GM20000 (cell line): ENCODE measurements at places on chromosomes 16 and 17.

DNA sequence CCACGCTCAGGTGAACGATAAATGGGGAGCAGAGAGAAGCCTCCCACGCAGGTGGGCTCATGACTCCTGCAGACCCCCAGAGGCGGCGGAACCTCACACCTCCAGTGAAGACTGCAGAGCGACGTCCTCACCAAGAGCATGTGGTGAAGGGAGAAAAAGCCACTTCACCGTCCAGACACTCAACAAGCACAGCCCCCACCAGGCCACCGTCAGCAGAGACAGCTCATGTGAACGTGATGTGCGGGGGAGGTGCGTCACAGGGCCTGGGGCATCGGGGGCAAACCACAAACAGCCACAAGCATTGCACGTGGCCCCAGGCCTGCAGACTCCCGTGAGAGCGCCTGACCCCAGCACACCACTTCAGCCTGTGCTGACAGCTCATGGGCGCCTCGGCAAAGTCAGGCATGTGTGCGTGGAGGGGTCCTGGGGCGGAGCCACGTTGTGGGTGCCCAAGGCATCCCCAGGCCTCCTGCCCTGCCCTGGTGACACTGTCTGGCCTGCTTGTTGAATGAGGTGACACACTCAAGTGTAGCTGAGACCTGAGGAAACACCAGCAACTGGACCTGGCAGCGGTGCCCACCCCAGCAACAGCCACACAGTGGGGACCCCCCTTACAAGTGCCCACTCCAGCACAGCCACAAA, 19.0 kb downstream of the LMF1 start:
- DNase-seq: no peak

GRCh38 chr16:1105888-1106620, 10.0 kb upstream of the C1QTNF8 start:
- DNase-seq: peak; percentile 80

DNA sequence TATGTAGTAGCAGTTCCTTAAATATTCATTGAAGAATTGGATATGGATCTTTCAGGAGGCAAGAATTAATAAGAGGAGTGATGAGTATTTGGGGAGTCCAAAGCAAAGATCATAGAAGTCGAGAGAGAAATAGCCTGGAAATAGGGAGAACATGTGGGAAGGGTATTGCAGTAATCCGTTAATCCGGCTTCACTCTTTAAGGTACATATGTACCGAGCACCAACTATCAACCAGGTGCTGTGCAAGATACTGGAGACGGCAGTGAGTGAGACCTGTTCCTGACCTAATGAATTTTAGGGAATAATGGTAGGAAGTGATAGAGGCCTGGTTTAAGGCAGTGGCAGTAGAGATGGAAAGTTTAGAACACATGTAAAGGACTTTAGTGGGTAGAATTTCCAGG, 1.1 kb downstream of the ELP5 start:
- DNase-seq: no peak

- no peak for DNase-seq
Observed at GRCh38 chr17:48352630-48353029, 77.4 kb downstream of the SKAP1 start.

DNA sequence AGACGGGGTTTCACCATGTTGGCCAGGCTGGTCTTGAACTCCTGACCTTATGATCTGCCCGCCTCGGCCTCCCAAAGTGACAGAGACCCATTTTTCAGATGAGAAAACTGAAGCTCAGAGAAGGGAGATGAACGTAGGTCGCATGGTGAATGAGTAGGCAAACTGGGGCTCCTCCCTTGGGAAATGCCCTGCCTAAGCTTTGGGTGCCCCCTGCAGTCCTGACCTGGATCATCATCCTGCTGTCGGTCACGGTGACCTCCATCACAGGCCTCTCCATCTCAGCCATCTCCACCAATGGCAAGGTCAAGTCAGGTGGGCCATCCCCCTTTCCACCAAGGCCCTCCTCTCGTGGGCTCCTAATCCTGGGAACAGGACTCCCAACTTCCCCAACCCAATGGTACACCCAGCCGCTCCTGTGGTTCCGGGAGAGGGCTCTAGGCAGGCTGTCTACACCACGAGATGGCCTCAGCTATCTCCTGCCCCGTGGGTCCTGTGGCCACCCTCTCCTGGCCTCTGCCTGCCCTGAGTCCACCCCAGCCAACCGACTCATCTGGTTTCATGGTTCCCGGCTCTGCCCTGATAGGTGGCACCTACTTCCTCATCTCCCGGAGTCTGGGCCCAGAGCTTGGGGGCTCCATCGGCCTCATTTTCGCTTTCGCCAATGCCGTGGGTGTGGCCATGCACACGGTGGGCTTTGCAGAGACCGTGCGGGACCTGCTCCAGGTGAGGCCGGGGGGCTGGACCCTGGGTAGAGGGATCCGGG, 4.7 kb downstream of the SLC12A3 start:
- peak; percentile 61 for DNase-seq
